ENCODE measurements at places on chromosomes 6 and 20.

- no peak for DNase-seq
Measured at GRCh38 chr6:37129566-37129965, 40.4 kb upstream of the PIM1 start.

DNA sequence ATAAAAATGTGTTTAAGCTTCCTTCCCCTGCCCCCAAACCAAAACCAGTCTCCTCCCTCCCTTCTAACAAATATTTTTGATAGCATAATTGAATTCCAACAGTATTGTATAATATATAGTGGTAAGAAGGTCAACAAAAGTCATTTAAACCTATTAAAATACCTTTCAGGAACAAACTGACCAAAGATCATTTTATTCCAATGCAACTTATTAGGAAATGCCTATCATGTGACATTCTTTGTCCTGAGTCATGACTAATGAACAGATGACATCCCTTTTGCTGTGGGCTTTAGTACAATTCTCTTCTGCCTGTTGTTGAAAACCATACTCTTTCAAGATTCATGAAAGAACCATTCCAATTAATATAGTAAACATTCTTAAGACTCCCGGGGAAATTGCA lies 51.5 kb upstream of the TRAF3IP2 start:
- DNase-seq = no peak

- DNase-seq = no peak
Measured at GRCh38 chr20:5807431-5807830, 57.2 kb downstream of the SHLD1 start.

DNA sequence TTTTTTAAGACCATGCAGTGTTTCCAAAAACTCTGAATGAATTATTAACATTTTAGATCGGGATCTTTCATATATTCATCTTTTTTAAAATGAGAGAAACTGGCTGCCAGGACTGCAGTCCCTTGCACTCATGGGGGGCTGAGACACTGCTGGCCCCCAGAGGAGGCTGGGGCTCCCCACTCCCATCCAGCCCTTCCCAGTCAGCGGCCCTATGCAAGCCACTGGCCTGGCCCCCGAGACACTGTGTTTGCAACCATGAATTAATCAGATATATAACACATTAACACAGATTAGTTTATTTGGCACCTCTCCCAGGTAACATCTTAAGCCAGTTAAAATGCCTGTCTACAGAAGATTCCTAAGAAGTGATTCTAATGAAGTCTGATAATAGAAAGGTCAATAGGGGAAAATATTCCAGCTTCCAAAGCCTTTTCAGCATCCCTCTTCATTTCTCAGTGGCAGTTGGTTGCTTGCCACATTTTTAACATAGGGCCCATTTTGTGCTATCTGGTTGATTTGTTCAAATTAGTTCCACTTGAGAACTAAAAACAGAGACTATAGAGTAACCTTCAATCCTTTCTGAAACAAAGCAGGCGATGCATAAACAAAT lies 184.4 kb upstream of the FBXL4 start:
- DNase-seq = no peak

- peak; percentile 33 for DNase-seq
Measured at GRCh38 chr20:34708621-34709043, 4.5 kb downstream of the TP53INP2 start.

- no peak for DNase-seq
Measured at GRCh38 chr20:61303675-61304074, 51.6 kb downstream of the CDH4 start.

DNA sequence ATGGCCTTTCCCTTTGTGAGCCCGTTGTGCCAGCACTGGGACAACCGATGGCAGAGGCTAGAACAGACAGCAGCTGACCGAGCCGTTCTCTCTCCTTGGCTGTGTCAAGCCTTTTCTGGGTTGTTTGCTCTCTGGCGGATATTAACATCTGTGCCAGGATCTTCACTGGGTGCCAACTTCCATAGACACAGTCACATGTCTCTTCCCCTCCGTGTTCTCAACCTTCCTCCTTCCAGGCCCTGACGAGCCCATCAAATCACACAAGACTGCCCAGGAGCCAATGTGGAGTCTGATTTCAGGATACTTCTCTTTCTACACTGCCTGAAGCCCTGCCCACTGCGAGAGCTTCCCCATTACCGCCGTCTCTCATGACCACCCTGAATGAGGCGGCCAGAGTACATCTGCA lies 111.0 kb upstream of the RALGAPA2 start:
- DNase-seq = no peak

GRCh38 chr6:35453236-35453635 lies 1.1 kb downstream of the FANCE start:
- DNase-seq = no peak

DNA sequence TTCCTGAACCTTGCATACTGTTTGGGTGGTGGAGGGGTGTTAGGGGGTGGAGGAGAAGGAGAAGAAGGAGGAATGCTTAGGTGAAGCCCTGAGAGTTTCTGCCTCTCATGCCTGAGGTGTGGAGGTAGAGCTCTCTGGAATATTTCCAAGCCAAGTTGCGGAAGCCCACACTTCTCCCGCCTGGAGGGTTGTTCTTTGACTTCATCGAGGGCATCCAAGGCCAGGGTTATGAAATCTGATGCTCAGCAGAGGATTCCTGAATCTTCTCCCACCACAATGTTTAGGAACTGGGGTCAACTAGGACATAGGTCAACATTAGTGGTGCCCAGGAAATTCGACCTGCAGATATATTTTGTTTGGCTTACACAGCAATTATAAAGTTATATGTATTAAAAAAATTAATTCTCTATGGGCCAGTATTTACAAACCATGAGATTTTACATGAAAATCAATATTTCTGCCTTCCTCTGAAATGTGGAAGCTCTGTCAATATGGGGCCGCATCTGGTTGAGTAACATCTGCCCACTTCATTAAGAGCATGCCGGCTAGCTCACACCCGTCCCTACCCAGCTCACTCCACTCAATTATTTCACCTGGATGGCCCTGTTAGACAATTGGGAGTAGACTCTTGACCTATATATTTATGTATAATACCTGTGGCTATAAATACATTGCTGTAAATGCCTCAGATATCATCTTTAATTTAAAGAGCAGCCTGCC lies 257.1 kb upstream of the ZFP64 start:
- no peak for DNase-seq

DNA sequence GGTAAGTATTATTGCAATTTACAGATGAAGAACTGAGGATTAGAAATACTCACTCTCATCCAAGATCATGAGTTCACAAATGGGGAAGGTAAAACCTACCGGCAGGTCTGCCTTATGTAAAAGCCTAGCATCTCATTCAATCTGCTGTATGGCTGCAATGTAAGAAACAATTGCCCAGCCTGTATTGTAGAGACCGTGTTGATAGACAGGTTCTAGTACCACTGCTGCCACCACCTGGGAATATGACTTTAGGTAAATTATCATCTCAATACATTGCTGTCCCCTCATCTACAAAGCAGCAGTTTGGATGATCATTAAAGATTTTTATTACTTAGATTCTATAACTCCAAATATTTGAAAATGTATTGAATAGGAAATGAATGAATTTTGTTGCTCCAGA lies 23.3 kb upstream of the ARHGAP18 start:
- DNase-seq = no peak

DNA sequence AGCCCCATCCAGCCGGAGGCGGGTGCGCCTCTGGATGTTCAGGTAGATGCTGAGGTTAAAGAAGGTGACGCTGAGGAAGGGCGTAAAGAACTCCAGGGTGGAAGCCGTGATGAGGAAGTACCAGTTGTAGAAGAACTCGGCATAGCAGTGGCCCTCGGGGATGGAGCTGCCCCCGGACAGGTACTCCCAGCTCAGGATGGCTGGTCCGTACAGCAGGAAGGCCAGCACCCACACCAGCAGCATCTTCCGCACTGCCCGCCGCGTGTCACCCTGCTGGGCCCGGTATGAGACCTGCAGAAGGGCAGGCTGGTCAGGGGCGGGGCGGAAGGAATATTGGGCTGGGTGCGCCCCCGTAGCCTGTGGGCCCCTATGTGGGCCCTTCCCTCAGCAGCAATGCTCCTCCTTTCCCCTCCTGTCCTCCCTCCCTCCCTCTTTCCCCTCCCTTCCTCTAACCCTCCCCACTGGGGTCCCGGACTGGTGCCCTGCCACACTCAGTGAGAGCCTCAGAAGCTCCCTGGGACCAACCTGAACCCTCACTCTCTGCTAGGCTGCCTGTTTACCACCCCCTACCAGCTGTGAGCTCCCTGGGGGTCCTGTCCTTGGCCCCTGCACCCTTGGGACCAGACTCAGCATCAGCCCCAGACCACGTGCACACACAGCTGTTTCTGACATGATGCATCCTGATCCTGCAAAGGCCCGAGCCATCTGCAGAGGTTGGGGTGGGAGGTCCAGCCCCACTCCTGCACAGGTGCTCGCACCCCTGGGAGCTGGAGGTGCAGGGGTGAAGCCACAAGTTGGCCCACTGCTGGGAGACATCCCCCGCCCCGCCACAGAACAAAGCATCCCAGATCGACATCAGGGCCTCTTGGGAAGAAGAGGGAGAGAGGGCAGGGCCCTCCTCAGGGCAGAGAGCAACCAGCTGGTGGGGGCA lies 3.2 kb downstream of the HRH3 start:
- no peak for DNase-seq

GRCh38 chr20:50398821-50399554 lies 111.2 kb upstream of the PTPN1 start:
- DNase-seq = no peak

DNA sequence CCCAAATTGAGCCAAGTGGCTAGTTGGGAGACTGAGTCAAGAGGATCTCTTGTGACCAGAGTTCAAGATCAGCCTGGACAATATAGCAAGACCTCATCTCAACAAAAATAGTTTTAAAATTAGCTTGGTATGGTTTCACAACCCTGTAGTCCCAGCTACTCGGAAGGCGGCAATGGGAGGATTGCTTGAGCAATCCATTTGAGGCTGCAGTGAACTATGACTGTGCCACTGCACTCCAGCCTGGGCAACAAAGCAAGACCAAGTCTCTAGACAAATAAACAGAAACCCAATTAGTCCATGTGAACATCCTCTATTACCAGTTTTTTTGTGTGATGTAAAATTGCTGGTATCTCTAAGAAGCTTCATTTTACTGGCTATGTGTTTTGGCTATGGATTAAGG lies 106.2 kb downstream of the TULP4 start:
- DNase-seq = no peak

GRCh38 chr6:13586603-13587542 lies 12.5 kb downstream of the SIRT5 start:
- no peak for DNase-seq

DNA sequence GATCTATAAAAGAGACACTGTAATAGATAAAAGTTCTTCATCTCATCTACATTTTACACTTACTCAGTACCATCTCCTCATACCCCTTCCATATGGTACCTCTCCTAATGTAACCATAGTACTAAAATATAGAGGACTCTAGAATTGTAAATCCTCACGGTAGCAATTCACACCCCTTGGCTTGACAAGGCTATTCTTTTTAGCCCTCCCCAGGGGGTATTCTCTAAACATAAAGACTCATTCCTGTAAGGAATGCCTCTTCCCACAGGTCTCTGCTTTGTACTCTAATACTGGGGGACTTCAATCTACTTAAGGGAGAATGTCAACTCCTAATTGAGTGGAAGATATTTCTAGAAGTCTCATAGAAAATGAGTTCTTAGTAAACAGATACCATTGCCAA lies 85.9 kb downstream of the VIP start:
- no peak for DNase-seq

DNA sequence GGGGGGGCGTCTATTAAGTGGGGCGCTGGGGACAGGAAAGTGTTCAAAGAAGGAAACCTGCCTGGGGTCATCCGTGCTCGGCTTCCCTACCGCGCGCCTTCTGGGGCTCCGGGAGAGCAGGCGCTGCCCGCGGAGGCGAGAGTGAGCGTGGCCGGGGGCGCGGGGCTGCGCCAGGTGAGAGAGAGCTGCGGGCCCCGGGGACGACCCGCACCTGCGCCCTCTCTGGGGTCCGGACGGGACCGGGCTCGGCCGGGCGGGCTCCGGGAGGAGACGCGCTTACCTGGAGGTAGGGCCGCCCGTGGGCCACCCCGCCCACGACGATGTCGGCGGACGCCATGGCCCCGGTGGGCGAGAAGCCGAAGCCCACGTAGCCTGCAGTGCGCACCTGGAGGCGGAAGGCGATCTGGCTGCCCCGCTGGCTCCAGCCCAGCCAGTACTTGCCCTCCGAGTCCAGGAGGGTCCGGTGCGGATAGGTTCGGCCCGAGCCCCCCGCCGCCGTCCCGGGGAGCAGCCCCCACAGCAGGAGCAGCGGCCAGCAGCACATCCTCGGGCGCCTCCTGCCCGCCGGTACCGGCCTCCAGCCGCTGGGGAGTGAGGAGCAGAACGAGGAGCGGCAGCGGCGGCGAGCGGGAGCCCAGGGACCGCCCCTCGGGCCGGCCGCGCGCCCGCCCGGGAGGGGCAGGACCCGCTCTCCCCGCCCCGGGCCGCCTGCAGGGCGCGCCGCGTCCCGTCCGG lies at the start of gene MOXD1:
MOXD1 (minus strand) TSS at position 593 of the 735 bp plus-strand sequence; CDS start at position 544, 49 bp downstream.
- DNase-seq = no peak

GRCh38 chr6:14275493-14275851 lies 157.9 kb downstream of the CD83 start:
- no peak for DNase-seq

- no peak for DNase-seq
Measured at GRCh38 chr20:62267543-62267942, 29.2 kb downstream of the OSBPL2 start.

- no peak for DNase-seq
Measured at GRCh38 chr20:22795871-22796270, 211.5 kb upstream of the FOXA2 start.

- no peak for DNase-seq
Measured at GRCh38 chr6:68633972-68634725, 933 bp upstream of the ADGRB3 start.

DNA sequence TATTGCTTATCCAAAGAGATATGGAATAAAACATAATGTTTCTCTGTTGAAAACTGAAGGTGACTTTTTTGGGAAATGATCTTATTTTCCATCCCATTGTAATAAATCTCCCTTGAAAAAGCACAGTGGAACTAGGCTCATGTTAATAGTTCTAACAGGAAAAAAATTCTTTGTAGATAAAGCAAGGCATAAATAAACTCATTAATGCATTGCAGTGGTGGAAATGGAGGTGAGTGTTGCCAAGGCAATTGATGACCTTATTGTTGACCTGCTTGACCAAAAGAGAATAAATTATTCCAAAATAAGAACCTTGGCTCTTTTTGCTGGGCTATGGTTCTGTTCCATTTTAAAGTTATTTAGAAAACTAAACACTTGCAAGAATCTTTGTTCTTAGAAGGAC lies 55.2 kb downstream of the TRMT11 start:
- no peak for DNase-seq

GRCh38 chr20:44714701-44715498 lies at the start of gene CCN5:
TSS of gene CCN5 (plus strand) at chr20:44715369. CDS start at chr20:44715391, 22 bp downstream.
- no peak for DNase-seq

- no peak for DNase-seq
Measured at GRCh38 chr20:50303573-50304500, 113.2 kb downstream of the CEBPB start.

Data from activated T-helper 1 cell treated with anti-CD3 and anti-CD28 coated beads, Interleukin-12 subunit alpha, Interleukin-12 subunit beta, Interleukin-2, Interleukin-4 antibody, amounts not matched to agents 30 ng/mL and 10 ng/mL and 1 ng/mL, durations not matched to agents 14 hours and 24 hours and 36 hours (primary cell).